ENCODE measurements at places on chromosomes 2 and 18. TPM values are rescaled to one million over a fixed set of nuclear protein-coding genes. Genes with fewer than 3 reads are reported as not detected.

- no peak for DNase-seq
These were observed 31.9 kb upstream of the CDH2 start for GRCh38 chr18:28208712-28209265.

DNA sequence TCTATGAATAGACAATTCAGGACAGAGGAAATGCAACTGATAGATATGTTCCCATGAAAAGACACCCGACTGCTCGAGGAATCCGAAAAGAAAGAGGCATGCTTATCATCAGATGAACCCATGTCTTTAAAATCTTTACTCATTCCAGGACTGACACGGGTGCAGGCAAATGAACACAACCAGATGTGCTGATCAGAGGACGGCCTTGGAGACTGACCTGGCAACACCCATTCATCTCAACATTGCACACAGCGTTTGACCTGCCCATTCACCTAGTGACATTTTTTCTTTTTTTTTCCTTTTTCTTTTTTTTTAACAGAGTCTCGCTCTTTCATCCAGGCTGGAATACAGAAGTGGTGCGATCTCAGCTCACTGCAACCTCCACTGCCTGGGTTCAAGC lies 377.5 kb downstream of the EIPR1 start:
- DNase-seq: no peak

Gene C1GALT1C1L
- total RNA-seq: 0.68 TPM

Gene CTLA4
- not detected for total RNA-seq

- no peak for DNase-seq
These were observed 84.3 kb downstream of the RAPGEF4 start for GRCh38 chr2:172819943-172820342.

DNA sequence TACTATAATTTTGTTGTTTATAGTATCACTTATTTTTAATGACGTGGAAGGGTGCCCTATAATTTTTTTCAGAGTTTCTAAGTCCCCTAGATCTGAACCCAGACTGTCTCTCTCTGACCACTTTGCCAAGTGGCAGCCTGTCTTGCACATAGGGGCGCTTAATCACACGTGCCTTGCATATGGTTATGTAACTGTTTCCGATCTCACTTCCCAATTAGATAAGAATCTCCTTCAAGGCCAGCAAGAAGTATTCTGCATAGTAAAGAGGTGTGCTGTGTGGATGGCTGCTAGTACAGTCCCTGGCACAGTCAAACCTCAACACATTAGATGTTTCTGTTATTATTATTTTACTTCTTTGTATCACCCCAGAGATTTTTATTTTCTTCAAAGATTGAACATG lies 197.8 kb upstream of the SIX2 start:
- DNase-seq: no peak

DNA sequence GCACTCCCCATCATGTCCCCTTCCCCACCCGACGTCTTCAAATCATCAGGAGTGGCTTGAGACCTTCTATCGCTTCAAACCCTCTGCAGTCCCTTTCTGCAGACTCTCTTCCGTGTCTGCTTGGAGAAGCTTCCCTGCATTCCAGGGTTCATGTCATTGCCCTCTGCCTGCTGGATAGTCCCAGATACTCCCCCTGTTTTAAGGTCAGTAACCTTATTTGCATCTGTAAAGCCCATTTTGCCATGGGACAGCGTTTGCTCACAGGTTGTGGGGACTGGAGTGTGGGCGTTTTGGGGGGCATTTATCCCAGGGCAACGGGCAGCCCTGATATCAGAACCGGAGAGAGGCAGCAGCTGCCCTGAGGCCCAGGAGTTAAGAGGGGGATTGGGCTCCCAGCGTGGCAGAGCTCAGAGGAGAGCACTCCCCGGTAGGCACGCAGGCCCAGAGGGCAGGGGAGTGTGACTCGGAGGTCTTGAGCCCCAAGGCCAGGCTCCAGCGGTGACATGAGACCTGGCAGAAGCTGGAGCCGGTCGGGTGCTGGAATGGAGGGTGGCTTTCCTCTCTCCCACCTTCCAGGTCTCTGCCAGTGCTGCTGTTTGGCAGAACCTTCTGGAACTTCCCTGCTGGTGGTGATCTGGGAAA lies 73.8 kb downstream of the RTP5 start:
- no peak for DNase-seq

Measured in thyroid gland (tissue), 4 donors.